ENCODE measurements at places on chromosomes 2 and 18. TPM values are rescaled to one million over a fixed set of nuclear protein-coding genes. Genes with fewer than 3 reads are reported as not detected.

GRCh38 chr2:17899871-17900270, 21.4 kb downstream of the KCNS3 start:
- no peaks in the 10 kb centered on the region for H3K4me1 ChIP-seq
- DNase-seq: no peak
- H3K36me3 ChIP-seq: no peaks in the 10 kb centered on the region
- no peak overlapping the region for H3K4me3 ChIP-seq
- no peaks in the 10 kb centered on the region for H3K27me3 ChIP-seq
- no peak overlapping the region for H3K27ac ChIP-seq

GRCh38 chr2:82198809-82199492, 1894.4 kb upstream of the LRRTM1 start:
- no peak overlapping the region for H3K4me3 ChIP-seq
- H3K27me3 ChIP-seq: no peaks in the 10 kb centered on the region
- no peak for DNase-seq
- H3K27ac ChIP-seq: no peak overlapping the region

DNA sequence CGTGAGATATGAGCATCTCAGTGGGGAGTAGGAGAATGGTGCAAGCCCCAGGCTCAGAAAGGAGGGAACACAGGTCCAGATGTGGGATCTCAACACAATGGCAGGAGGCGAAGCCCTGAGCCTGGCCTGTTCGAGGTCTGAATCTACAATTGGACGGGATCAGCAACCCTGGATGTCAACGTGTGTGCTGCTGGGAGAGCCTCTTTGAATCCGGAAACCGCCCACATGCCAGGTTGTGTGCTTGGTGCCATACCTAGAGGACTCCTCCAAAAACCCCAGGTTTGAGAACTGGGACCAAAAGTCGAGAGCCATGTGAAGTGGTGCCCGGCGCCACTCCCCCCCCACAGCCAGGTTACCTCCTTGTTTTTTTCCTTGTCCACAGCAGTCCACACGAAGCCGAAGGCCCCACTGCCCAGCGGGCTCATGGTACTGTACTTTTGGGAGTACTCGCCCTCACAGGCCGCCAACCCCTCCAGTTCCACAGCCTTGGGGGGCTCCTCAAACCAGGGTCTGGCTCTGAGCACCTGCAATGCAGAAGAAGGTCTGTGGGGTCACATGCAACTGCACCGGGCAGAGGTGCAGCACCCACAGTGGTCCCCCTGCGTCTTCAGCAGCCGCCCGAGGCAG, 20.4 kb upstream of the MTERF4 start:
- no peaks in the 10 kb centered on the region for H3K4me1 ChIP-seq
- no peak overlapping the region for H3K27ac ChIP-seq

- H3K4me1 ChIP-seq: peaks cover 18% of the 10 kb centered on the region
- DNase-seq: no peak
- no peak overlapping the region for H3K4me3 ChIP-seq
- no peaks in the 10 kb centered on the region for H3K36me3 ChIP-seq
Observed at GRCh38 chr2:28045676-28046351, 155.3 kb downstream of the BABAM2 start.

- no peaks in the 10 kb centered on the region for H3K36me3 ChIP-seq
- H3K4me1 ChIP-seq: no peaks in the 10 kb centered on the region
- no peak for DNase-seq
- H3K27me3 ChIP-seq: no peaks in the 10 kb centered on the region
- H3K27ac ChIP-seq: no peak overlapping the region
Observed at GRCh38 chr2:95058989-95059641, 33.6 kb downstream of the MAL start.

Gene UGT1A3
- total RNA-seq: not detected

- no peaks in the 10 kb centered on the region for H3K27me3 ChIP-seq
- no peak overlapping the region for H3K4me3 ChIP-seq
- no peaks in the 10 kb centered on the region for H3K4me1 ChIP-seq
- H3K27ac ChIP-seq: no peak overlapping the region
- H3K36me3 ChIP-seq: no peaks in the 10 kb centered on the region
- no peak for DNase-seq
Observed at GRCh38 chr18:59150236-59150635, 10.6 kb downstream of the SEC11C start.

DNA sequence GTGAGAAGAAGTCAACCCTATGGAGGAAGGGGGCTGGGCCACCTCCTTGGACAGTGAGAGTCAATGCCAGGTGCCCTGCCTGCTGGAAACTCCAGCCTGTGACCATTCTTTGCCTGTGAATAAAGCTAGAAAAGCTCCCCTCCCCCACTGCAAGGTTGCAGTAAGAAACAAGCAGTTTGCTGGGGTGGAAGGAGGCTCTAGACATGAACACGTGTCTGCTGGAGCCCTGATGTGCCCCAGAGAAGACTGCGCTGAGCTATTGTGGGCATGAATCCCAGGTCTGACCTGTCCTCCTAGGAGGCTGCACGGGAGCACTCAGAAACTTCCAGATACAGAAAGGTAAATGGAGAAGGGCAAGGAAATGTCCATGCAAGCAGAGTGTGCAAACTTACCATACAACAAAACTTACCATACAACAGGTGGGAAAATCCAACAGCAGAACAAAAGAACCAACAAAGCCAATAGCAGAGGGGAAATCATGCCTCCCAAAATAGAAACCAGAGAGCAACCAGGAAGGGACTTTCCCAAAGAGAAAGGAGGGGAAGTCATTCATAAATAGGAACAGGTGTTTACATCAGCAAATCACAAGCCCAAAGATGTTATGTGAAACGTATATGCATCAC, 278.7 kb downstream of the BCL2 start:
- H3K36me3 ChIP-seq: no peaks in the 10 kb centered on the region
- H3K27ac ChIP-seq: no peak overlapping the region
- H3K4me3 ChIP-seq: no peak overlapping the region
- no peak for DNase-seq
- H3K27me3 ChIP-seq: no peaks in the 10 kb centered on the region

- H3K27me3 ChIP-seq: no peaks in the 10 kb centered on the region
- DNase-seq: no peak
- peaks cover 6% of the 10 kb centered on the region for H3K4me1 ChIP-seq
- H3K27ac ChIP-seq: no peak overlapping the region
- H3K36me3 ChIP-seq: peaks cover 11% of the 10 kb centered on the region
Observed at GRCh38 chr2:61196671-61197070, 34.7 kb downstream of the C2orf74 start.

GRCh38 chr2:48315896-48316194, 214.1 kb upstream of the STON1 start:
- H3K4me3 ChIP-seq: peak overlapping the region; percentile 87
- H3K36me3 ChIP-seq: no peaks in the 10 kb centered on the region
- H3K4me1 ChIP-seq: peaks cover 24% of the 10 kb centered on the region
- H3K27ac ChIP-seq: peak overlapping the region; percentile 92

Gene ACVR1C
- total RNA-seq: not detected

DNA sequence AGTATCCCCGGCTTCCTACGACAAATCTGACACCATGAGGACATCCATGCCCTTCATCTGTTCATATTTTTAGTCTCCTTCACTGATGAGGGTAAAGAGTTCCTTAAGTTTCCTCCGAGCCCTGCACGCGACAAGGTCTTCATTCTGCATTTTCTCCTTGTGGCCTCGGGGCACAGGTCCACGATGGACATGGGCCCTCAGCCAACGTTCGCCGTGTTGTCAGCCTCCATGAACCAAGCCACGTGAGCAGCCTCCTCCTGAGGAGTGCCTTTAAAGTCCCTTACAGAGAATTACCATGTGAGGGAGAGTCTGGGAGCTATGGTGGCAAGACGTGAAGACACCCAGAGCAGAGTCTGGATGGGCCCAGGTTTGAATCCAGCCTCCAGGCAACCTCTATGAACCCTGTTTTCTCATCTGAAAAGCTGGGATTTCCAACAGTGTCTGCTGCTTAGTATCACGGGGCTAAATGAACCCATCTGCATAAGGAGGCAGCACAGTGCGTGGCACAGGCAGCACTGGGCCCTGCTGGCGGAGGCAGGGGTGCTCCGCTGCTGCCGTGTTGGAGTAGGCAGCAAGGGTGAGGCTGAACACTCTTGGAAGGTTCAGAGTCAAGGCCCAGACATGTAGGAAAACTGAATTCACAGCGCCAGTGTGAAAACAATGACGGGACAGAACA, 54.1 kb downstream of the EIPR1 start:
- no peaks in the 10 kb centered on the region for H3K4me1 ChIP-seq
- H3K4me3 ChIP-seq: no peak overlapping the region
- no peaks in the 10 kb centered on the region for H3K27me3 ChIP-seq
- no peak for DNase-seq
- H3K27ac ChIP-seq: no peak overlapping the region

DNA sequence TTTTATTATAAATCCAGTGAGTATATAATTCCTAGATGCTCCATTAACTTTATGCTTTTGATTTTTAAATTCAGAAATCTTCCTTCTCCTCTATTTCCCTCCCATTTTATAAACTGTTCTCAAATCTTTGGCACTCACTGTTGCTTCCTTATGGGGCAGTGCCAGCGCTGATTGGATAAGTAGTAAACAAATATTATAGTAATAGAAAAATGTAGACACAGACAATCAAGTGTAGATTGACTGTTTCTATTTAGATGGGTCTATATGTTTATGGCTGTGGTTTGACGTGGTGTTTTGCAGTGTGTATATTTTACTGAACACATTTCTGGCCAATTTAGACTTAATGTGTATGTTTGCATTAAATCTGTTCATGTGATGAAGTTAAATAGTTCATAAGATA, 36.6 kb downstream of the LYPD6B start:
- H3K27me3 ChIP-seq: no peaks in the 10 kb centered on the region
- H3K36me3 ChIP-seq: no peaks in the 10 kb centered on the region
- DNase-seq: no peak
- H3K27ac ChIP-seq: no peak overlapping the region

Gene SPATA3
- not detected for total RNA-seq

Gene GALNT3
- 3.5 TPM for total RNA-seq

Gene SLC35F5
- 90.2 TPM for total RNA-seq

GRCh38 chr18:77205769-77206168, 43.9 kb upstream of the GALR1 start:
- DNase-seq: no peak
- peaks cover 13% of the 10 kb centered on the region for H3K4me1 ChIP-seq
- H3K27me3 ChIP-seq: no peaks in the 10 kb centered on the region

DNA sequence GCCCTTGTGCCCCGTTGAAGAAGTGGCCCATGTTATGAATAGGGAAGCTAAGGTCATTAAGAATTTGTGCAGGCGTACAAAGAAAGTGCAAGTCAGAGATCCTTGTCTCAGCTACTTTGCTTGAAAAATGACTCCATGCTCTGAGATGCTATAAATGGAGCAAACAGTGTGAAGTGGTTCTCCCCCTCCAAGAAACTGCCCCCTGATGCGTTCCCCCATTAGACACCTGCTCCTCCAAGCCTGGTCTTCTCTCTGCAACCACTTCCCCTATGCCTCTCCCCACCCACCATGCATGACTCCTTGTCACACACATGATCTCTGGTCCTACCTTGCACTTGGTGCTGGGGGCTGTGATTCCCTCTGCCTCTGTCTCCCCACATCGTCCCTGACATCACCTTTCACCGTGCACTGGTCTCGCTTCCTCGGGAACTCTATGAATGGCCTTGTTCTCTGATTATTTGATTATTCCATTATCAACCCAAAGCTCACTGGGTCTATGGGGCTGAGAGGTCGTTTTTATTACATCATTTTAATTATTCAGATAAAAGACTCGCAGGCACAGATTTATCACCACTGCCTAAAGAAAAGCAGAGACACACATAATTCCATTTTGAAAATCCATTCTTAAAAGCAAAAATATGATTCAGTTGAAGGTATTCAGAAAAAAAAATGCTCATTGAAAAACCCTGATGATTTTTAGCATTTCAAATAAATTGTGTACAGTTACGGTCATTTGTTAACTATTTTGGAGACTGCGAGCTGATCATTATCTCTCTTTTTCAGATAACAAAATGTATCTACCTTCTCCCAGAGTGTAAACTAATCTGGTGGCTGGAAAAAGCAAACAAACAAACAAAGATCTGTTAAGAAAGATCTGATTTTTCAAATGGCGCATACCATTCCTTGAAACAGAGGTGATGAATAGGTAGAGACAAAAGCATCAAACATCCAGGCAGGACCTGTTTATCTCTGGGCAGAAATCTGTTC, 294.9 kb downstream of the SOX11 start:
- no peaks in the 10 kb centered on the region for H3K27me3 ChIP-seq
- DNase-seq: no peak
- H3K4me1 ChIP-seq: no peaks in the 10 kb centered on the region
- no peak overlapping the region for H3K4me3 ChIP-seq

GRCh38 chr2:137836671-137837070, 127.6 kb upstream of the HNMT start:
- H3K27me3 ChIP-seq: no peaks in the 10 kb centered on the region
- DNase-seq: no peak
- H3K4me1 ChIP-seq: no peaks in the 10 kb centered on the region

GRCh38 chr2:189247276-189247675, 67.7 kb upstream of the COL5A2 start:
- no peak overlapping the region for H3K27ac ChIP-seq
- no peak overlapping the region for H3K4me3 ChIP-seq
- H3K27me3 ChIP-seq: no peaks in the 10 kb centered on the region
- no peaks in the 10 kb centered on the region for H3K36me3 ChIP-seq
- peaks cover 10% of the 10 kb centered on the region for H3K4me1 ChIP-seq
- DNase-seq: no peak

- no peak for DNase-seq
- H3K27ac ChIP-seq: no peak overlapping the region
- H3K4me3 ChIP-seq: no peak overlapping the region
- H3K4me1 ChIP-seq: no peaks in the 10 kb centered on the region
- no peaks in the 10 kb centered on the region for H3K27me3 ChIP-seq
Observed at GRCh38 chr2:199590321-199591203, 132.8 kb upstream of the SATB2 start.

DNA sequence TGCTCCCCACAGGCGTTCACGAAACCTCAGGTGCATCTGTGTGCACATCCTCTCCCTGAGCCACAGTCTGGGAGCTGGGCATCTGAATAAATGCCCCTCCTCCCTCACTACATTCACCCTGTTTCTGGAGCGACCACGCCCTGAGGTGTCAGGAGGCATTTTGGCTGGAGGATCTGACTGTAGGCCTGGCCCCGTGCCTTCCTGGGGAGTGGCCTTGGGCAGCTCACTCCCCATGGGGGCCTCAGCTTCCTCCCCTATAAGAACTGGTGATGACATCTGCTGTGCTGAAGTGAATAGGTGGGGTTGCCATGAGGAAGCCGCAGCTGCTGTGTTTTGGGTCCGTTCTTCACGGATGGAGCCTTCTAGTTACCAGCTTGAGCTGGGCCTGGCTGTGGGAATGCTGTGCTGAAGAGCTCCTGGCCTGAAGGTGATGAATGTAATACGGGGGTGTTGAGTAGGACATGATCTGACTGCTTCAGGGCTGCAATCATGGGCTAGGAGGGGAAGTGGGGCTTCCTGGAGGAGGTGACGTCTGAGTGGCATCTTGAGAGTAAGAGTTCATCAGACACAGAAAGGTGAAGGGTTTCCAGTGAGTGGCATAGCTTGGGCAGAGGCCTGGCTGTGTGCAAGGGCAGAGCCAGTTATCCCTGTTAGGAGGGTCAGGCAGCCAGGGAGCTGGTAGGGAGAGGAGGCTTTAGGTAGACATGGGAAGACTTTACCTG, 58.2 kb downstream of the GLI2 start:
- no peak overlapping the region for H3K27ac ChIP-seq
- no peak for DNase-seq
- H3K4me1 ChIP-seq: peaks cover 5% of the 10 kb centered on the region
- H3K4me3 ChIP-seq: no peak overlapping the region

Gene ABHD3
- 14.4 TPM for total RNA-seq

Measured in thoracic aorta (tissue), 2 donors.